ENCODE measurements at places on chromosomes 3 and 15.

GRCh38 chr3:189320511-189320910 lies 148.7 kb downstream of the TPRG1 start:
- no peak for DNase-seq

DNA sequence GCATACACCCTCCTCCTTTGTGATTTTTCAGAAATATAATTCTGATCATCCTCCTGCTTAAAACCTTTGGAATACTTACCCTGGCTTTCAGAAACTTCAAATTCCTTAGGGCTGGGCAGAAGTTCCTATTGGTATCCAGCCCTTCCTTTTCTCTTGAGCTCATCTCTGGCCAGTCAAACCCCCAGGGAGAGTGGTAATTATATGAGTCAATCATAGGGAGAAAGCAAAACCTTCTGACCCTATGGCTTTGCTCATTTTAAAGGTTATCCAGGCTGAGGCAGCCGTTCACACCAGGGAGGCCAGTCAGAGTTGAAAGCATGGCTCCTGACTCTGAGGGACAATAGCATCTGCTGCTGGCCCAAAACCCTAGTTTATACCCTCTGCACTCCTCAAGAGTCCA lies 23.9 kb upstream of the CTNNB1 start:
- DNase-seq = no peak

DNA sequence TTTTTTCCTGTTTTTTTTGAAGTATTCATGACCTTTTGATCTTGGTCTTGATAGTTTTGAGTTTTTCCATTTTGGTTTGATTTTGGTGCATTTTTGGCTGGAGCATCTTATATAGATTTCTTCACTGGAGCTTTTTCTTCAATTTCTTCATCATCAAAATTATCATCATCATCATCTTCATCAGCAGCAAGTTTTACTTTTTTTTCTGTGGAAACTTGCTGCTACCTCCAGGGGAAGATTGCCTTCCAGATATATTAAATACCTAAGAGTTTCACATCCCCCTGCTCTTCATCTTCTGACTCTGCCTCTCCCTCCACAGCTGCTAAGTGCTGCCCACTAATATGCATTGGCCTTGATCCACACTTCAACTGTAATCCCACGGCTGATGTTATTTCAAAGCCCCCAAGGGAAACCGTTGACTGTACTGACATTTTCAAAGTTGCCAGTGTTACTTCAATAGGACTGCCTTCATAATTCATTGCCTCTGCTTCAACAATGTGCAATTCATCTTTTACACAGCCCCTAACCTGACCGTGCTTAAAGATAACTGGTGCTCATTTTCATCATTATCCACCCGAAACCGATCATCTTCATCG lies 151.7 kb downstream of the NR1D2 start:
- no peak for DNase-seq

DNA sequence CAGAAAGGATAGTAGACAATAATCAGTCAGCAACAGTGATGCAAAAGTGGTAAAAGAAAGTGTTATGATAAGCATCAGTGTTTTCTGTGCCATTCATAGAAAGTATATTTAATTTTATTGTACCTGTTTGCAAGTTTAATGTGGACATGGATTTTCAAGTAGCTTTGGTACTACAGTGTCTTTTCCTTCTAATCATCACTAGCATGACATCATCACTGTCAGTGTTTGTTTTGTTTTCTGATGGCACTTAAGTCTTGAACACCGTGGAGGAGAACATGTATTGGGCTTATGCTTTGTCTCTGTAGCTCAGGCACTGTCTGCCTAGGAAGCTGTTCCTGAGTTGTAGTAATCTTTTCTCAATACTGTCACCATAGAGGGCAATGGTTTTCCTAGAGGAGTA lies 41.9 kb downstream of the SETD5 start:
- no peak for DNase-seq

- no peak for DNase-seq
Observed at GRCh38 chr3:125098611-125099291, 43.0 kb upstream of the HEG1 start.

DNA sequence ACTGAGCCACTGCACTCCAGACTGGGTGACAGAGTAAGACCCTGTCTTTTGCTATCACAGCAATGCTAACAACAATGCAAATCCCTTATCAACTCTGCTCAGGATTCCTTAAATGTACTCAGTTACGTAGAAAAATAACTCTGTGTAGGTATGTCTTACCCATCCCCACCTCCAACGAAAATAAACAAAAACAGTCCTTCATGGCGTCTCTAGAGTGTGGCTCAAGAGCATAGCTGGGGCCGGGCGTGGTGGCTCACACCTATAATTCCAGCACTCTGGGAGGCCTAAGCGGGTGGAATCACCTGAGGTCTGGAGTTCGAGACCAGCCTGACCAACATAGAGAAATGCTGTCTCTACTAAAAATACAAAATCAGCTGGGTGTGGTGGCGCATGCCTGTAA lies 13.2 kb upstream of the NCKIPSD start:
- no peak for DNase-seq

Measured in MV-4-11 (cell line).